Muscle of arm (tissue), 14 donors: ENCODE measurements at places on chromosomes 13 and 19.

- no peak for DNase-seq
Measured at GRCh38 chr13:51317262-51317661, 22.2 kb upstream of the SERPINE3 start.

DNA sequence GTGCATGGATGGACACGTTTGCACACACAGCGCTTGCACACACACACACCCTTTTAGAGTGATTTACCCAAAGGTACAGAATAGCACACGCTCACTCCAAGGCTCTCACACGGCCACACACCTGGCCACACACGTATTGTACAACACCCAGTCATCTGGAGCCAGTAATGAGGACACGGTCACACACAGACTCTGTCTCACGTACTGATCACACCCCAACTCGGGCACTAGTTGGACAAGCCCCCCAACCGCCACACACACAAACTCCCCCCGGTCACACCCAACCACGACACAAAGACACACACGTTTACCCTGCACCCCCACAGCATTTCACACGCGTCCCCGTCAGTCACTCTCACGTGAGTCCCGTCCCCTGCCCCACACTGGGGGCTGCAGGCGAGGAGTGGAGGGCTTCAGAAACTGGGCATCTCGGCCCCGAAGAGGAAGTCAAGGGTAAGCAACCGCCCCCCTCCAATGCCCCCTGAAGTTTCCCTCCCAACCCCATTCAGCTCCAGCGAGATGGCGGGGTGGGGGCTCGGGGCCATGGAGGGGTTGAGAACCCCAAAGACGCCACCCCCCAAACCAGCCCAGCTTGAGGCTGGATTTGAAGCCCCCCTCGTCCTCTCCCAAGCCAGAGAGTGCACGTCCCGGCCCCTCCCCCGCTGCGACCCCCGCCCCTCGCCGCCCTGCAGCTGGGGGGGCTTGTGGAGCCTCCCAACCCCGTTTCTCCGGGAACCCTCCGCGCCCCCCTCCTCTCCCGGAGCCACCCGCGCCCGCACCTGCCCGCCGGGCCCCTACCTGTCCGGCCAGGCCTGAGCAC lies 599 bp downstream of the OLFM2 start:
- no peak for DNase-seq

DNA sequence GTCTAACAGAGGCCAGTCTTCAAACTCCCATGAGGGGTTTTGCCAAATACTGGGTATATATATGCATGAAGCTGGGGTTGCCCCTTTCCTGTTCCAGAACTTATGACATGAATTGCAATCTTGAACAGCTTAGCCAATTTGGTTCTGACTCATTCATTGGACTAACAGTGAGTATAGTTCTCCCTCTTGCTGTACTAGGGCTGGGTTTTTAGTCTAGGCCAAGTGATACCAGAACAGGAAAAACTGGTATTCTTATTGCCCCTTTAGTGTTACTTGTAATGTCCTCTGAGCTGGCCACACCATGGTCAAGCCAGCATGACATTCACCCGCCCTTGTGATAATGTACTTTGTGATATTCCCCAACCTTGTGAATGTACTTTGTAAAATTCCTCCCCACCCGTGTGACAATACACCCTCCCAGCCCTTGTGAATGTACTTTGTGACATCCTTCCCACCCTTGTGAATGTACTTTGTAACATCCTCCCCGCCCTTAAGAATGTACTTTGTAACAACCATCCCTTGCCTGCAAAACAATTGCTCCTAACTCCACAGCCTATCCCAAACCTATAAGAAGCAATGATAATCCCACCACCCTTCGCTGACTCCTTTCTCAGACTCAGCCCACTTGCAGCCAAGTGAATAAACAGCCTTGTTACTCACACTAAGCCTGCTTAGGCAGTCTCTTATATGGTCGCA lies 26.9 kb downstream of the ZNF846 start:
- no peak for DNase-seq

- DNase-seq: no peak
Measured at GRCh38 chr19:3374369-3375112, 8.2 kb downstream of the NFIC start.

DNA sequence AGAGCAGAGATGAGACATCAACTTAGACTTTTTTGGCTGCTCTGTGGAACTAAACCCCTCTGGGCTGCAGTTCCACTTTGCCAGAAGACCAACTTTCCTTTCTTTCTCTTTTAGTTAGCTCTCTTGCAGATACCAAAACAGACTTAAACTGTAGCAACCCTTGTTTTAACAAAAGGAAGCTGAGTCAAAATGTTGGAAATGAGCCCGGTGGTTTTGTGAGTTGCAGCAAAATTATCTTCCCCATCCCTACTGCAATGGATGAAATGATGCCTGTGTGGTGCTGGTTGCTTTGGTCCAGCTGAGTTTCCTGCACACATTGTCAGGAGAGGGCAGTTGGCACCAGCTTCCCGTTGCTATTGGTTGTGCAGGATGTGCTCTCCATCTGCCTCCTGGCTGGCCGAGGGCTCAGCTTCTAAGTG lies 115.3 kb downstream of the LRCH1 start:
- no peak for DNase-seq

DNA sequence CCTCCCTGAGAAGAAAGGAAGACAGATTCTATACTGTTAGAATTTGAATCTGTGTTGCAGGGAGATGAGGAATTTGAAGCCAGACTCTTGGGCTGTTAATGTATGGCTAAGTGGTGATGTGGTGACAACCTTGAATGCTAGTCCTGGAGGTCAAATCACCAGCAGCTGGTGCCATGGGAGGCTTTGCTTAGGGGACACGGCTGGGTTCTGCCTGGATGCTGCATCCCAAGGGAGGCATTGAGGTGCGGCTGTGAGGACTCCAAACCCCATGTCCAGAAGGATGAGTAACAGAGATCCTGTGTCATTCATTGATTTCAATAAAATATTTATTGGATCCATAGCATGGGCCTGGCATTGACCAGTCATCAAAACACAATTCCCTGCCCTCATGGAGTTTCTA lies 42.3 kb downstream of the RFX2 start:
- no peak for DNase-seq

GRCh38 chr19:35509861-35510625 lies 3.4 kb downstream of the DMKN start:
- DNase-seq: peak; percentile 62

DNA sequence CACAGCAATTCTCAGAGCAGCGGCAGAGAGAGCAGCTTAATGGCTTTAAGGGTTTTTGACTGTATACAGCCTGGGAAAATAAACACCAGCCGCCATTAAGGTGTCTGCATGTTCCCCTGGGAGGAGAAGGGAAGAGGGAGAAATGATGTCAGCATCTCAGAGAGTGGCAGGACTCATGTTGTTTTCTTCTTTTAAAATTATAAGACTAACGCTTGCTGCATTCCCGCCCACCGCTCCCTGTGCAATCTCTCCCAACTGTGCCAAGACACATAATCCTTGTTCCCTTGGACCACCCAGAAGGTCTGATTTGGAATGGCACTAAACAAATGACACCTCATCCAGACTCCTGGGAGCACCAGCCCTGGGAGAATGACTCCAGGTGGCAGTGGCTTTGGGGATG lies 27.7 kb upstream of the FAM216B start:
- no peak for DNase-seq

GRCh38 chr13:50149932-50150331 lies 134.7 kb downstream of the KCNRG start:
- no peak for DNase-seq

- peak; percentile 64 for DNase-seq
Measured at GRCh38 chr19:4911786-4912672, 2.7 kb downstream of the UHRF1 start.

DNA sequence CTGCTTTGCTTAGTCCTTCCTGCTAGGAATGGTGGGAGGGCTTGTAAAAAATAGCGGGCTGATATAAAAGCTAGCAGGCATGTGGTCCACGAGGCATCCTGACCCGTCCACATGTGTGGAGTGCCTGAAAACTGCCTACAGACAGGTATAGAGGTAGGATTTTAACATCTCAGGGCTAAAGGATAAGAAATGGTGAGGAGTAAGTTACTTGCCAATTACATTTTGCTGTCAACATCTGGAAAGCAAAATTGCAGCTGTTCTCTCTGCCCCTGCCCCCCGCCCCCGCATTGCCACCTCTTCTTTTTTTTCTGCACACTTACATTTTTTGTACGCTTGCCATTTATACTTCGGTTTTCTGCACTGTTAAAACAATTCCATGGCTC lies 21.0 kb downstream of the NFIX start:
- no peak for DNase-seq

DNA sequence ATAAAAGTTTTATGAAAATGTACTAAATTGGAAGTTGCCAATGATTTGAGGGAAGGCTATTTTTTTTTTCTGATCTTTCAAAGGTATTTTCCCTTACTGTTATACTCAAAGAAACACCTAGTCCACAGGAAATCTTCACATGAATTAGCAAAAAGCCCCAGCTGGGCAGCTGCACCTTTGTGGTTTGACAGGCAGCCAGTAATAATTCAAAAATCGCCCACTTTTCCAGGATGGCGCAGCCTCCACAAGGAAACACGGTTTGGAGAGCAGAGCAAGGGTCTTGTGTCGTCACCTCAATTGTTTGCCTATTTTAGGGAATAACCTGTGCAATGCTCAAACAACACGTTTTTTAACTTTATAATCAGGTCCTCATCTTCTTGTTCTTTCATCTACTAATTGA lies 324.9 kb upstream of the GPC6 start:
- no peak for DNase-seq

- no peak for DNase-seq
Measured at GRCh38 chr13:111658145-111659100, 338.0 kb downstream of the TEX29 start.

GRCh38 chr19:10858204-10858828 lies 10.1 kb downstream of the C19orf38 start:
- DNase-seq: no peak

DNA sequence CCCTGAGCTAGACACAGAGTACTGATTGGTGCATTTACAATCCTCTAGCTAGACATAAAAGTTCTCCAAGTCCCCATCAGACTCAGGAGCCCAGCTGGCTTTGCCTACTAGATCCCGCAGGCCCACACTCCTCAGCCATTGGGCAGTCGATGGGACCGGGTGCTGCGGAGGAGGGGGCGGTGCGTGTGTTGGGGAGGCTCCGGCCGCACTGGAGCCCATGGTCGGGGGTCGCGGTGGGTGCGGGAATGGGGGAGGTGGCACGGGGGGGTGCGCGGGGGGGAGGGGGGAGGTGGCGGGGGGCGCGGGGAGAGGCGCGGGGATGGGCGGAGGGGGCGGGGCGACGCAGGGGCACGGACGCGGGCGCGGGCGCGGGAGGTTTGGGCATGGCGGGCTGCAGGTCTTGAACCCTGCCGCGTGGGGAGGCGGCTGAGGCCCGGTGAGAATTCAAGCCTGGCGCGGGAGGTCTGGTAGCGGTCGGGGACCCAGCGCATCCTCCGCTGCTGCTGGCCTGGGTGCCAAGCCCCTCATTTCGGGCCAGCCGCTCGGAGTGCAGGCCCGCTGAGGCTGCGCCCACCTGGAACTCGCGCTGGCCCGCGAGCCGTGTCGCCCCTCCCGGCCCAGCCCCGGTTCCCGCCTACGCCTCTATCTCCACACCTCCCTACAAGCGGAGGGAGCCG lies 674.1 kb downstream of the SLITRK5 start:
- no peak for DNase-seq

DNA sequence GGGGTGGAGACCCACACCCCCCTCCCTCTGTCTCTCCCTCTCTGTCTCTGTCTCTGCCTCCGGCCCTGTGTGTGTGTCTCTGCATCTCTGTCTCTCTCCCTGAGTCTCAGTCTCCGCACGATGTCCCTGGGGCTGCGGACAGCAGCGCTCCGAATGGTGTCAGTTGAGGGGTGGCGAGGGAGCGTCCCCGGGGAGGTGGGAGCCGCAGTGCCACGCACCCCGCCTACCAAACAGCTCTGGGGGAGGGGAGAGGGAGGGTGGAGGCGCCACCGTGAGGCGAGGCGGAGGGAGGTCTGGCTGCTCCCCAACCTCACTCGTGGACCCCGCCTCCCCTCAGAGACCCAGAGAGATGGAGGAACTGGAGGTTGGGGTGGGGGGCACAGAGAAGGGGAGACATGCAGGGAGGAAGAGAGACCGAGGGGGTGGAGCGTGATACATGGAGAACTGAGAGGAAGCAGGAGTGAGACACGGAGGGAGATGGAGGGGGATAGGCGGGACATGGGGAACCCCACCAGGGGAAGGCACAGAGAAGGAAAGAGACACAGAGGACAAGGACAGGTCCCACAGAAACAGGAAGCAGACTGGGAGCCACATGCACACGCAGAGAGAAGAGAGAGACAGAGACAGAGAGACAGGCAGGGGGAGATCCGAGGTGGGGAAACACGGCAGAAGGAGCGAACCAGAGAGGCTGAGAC lies 7.2 kb downstream of the ERFL start:
- DNase-seq: no peak

DNA sequence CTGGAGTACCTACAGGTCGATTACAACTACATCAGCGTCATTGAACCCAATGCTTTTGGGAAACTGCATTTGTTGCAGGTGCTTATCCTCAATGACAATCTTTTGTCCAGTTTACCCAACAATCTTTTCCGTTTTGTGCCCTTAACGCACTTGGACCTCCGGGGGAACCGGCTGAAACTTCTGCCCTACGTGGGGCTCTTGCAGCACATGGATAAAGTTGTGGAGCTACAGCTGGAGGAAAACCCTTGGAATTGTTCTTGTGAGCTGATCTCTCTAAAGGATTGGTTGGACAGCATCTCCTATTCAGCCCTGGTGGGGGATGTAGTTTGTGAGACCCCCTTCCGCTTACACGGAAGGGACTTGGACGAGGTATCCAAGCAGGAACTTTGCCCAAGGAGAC lies 4.7 kb downstream of the SLITRK5 start:
- DNase-seq: no peak

DNA sequence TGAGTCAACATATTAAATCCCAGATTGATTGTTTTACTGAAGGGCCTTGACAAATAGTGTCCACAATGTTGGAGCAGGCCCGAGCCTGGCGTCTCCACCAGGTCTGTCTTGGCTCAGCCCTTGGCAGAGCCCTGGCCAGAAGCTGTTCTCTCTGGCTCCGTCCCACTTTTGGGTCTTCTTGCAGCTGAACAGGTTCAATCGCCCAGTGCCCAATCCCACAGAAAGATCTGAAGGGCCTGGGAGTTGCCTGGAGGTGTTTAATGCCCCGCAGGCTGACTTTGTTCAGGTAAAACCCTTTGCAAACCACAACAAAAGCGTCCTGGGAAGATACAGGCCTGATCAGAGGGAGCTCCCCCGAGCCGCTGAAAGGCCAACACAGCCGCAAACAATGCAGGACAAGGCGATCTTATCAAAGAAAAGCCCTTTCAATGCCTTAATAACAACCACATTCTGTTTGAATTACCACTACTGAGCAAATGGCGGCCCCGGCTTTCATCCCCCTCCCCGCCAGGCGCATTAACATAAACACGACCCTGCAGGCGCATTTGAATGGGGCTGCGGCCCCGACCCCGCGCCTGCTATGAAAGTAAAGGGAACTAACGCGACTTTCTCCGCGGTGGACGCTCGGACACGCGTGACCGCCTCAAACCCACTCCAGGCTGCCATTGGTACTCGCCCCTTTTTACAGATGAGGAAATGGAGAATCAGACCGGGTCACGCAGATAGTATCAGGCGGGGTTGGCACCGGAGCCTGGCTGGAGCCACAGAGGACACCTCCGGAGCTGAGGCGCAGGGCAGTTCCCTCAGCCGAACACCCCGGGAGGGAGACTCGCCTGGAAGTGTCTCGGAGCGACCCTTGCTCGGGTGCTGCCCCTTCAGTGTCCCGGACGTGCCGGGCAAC lies 3.1 kb downstream of the CDX2 start:
- no peak for DNase-seq
